ENCODE measurements at places on chromosomes 5 and 9. TPM values are rescaled to one million over a fixed set of nuclear protein-coding genes. Genes with fewer than 3 reads are reported as not detected.

Gene SGCD
- 5.4 TPM for polyA plus RNA-seq

Gene GCNT4
- polyA plus RNA-seq, result 16.0 TPM

Gene SPINK6
- not detected for polyA plus RNA-seq

Gene SIGMAR1
- polyA plus RNA-seq, result 49.5 TPM

Gene SNCAIP
- polyA plus RNA-seq, result 19.9 TPM

Gene SAP30L
- 51.6 TPM for polyA plus RNA-seq

DNA sequence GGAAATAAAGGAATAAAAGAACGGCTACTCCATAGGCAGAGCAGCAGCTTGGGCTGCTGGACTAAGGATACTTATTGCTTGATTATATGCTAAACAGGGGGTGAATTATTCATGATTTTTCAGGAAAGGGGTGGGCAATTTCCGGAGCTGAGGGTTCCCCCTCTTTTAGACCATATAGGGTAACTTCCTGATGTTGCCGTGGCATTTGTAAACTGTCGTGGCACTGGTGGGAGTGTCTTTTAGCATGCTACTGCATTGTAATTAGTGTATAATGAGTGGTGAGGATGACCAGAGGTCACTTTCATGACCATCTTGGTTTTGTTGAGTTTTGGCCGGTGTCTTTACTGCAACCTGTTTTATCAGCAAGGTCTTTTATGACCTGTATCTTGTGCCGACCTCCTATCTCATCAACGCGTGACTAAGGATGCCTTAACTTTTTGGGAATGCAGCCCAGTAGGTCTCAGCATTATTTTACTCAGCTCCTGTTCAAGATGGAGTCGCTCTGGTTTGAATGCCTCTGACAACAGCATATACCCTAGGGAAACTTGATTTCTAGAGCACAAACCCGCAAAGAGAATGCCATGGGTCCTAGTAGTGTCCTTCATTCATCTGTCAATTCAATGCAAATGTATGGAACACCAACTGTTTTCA is 47.8 kb upstream of the PWWP2A start:
- DNase-seq, result no peak

GRCh38 chr9:87109231-87109631 is 161.9 kb upstream of the GAS1 start:
- DNase-seq, result no peak

DNA sequence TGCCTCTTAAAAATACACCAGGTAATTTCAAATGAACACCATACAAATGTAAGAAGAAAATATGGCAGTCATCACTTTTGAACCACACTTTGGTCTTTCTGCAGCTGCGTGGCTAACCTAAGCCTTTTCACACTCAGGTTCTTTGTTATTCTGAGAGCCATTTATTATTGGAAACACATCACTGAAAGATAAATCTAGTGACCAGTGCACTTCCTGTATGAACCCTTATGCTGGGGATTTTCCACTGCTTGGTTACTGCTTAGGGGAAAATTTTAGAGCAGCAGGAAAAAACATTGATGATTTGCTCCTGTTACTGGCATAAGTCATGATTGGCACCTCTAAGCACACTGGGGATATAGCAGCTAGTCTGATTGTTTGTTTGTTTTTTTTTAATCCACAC is 58.6 kb upstream of the RANBP3L start:
- DNase-seq, result no peak

DNA sequence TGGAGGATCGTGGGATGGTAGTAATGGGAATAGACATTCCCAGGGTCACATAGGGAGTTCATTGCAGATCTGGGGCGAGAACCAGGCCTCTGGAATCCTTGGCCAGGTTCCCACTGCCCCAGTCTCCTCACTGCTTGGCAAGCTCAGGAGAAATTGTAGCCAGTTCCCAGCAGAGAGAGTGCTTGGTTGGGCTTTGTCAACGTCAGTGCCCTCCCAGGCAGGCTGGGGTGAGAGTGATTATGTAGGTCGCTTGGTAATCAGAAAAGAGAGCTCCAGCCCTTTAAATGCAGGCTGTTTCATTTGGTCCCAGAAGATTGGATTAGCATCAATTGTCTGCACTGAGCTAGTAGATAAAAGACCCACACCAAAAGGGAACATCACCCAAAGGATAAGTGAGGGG is 51.8 kb upstream of the GALNT10 start:
- no peak for DNase-seq

DNA sequence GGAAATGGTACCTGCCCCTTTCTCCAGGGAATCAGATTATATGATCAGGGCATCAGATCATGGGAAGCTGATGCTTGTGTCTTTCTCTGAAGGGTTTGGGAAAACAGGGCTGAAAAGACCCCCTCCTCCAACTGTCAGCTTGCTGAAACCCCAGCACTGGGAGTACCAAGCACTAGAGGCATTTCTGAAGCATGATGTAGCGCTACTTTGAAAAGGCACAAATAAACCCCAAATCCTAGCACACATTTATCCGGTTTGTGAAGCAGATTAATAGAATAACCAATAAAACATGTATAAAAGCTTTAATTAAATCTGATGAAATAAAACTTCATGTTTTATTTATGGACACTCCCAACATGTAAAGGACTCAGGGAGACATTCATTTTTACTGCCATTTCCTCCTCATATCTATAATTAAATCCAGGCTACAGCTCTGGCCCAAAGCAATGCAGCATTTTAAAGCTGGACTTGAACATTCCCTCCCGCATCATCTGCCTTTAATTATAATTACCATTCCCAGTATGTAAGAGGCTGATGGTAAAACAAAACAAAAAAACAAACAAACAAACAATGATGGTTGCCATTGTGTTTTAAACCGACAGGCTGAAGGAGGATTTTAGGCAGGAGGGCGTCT is 298.2 kb upstream of the RFX3 start:
- DNase-seq, result no peak

DNA sequence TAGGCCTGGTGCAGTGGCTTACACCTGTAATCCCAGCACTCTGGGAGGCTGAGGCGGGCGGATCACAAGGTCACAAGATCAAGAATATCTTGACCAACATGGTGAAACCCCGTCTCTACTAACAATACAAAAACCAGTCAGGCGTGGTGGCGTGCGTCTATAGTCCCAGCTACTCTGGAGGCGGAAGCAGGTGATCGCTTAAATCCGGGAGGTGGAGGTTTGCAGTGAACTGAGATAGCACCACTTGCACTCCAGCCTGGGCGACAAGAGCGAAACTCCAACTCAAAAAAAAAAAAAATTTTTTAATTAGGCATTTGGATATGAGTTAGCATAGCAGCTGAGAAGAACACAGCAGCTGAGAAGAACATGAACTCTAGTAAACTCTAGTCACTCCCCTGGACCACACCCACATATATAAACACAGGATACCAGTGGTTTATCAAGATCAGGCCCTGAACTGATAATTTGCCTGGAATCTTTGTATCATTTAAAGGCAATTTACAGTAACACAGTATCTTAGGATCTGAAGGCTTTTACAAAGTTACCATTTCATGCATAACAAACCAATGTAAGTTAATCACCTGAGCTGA is 4.6 kb upstream of the UGCG start:
- no peak for DNase-seq

DNA sequence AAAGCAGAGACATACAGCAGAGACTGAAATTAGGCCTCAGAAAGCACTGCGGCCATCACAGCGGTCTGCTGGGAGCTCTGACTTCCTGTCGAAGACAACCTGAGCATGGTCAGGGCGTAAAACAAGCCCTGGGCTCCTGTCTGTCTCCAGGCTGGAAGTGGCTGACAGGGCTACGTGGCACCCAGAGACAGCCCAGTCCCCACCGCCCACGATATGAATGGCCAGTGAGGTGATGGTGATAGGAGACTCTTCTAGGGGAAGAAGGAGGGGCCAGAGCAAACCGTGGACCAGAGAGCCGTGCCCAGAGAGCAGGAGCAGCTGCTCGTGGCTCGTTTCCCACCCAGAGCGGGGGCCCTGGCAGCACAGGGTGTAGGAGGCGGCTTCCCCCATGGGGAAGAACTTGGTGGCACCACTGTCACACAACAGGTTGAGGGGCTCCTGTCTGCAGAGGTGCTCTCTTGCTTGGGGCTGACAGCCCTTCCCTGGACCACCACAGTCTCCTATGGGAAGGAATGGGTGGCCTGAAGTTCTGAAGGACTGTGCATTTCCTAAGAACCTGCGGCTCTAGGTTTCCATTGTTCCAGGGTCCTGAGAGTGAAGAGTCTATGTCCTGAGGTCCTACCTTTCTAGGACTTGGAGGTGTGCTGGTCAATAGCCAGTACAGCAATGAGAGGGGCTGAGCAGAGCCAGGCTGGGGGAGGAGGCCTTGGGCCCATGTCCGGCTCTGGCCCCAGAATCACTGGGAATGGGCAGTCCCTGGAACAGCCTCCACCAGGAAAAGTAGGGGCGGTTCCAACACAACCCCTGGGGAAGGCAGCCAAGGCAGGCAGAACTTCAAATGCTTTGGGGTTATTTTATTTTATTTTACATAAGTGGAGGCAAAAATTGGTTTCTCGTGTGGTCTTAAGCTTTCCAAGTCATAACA is 56.4 kb downstream of the BARX1 start:
- no peak for DNase-seq

DNA sequence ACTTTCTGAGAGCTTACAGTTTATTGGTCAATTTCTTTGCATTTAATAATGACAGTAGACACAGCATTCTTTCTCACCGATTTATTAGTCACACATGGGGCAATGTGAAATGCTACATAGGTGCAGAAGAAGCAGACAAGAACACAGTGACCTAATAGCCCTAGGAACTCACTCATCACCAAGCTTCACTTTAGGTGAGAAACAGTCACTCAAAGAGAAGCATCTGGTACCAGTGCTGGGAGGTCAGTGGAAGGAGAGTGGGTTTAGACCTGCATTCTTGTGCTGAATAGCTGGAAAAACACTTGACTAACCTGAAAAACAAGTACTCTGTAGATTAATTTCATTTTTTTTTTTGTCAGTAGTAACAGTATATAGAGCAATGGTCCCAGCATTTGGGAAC is 179.6 kb downstream of the GRIA1 start:
- no peak for DNase-seq

DNA sequence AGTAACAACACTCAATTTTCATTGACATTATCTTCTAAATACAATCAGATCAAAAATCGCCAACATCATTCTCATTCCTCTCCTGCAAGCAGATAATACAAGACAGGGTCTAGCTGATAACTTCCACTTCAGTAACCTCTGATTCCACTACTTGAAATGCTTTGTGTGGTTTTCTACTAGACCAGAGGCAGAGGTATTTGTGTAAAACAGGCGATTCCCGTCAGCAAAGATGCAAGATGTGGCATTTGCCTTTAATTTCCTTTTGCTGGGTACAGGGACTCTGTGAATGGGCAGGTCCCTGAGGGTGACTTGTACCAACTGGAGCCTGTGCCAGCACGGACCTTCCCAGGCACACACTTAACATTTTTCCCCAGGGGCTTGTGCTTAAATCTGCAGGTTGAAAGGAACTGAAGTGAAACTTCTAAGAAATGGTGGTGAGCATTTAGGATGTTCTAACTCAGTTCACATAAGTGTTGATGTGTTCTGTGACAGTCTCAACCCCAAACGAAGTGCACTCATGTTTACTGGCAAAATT is 625.5 kb upstream of the WWC1 start:
- DNase-seq, result no peak

DNA sequence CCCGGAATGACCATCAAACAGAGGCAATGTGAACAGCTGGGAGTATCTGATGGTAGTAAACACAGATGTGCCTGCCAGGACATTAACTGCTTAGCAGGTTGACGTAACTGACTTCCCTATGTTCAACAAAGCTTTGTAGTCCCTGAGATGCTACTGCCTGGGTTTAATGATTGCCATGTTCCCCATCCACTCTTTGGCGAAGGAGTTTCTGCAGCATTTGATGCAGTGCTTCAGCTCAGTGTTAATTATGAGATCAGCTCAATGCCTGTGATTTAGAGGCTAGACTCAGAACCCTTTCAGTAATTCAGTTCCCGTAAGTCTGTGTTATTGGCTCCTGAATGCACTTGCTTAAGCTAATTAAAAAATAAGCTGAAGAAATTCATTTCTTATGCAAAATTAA is 547.3 kb upstream of the ZNF608 start:
- DNase-seq, result no peak

DNA sequence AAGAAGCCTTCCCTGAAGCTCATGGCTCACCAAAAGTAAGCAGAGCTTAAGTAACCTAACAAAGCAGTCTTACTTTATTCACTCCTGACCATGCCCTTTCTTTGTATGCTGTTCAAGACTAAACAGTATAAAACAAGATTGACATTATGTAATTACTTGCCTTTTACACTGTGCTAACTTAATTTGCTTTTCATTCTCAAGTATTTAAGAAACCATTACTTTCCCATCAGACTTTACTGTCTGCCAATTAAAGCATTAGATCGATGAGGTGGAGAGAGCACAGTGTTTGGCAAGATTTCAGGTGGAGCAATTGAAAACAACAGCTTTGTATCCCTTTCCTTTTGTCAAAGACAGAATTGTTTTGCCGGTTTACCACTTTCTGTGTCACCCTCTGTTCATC is 98.2 kb downstream of the RORB start:
- no peak for DNase-seq

DNA sequence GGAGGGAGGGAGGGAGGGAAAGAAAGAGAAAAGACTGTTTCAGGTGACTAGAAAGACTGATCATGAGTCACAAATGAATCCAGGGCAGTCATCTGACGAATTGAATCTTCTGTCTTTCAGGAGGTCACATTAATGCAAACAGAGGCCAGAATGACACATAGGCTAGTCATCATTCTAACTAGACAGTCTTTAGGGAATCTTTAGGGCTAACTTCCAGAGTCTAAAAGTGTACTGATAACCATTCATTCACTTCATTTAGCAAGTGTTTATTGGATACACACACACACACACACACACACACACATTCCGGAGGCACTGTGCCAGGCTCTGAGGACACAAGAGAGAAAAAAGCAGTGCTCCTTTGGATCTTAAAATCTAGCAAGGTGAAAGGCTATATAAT is 156.7 kb downstream of the EBF1 start:
- no peak for DNase-seq

DNA sequence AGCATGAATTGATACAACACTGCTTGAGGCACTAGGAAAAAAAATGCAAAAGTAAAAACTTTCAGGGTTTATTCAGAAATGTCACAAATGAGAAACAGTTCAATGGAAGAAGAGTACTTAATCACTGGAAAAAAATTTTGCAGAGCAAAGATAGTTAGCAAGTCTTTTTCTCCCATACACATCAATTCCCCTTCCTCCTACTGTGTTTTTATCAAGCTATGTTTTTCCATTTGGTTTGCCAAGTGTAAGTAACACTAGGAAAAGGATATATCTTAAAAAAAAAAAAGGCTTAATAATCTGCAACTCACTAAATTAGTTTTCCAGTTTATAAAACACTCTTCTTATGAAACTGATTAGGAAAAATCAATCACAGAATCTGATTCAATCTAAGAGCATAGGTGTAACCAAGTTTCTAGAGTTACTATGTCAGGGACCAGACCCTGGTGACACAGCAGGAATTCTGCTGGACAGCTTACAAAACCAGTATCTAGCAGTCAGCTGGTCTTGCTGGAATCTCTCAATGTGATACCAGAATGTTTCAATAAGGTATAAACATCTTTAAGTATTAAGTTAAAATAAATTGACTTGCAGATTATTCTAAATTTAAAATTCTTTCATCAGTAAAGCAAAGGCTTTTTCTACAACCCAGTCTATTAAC is 34.7 kb downstream of the RNF145 start:
- DNase-seq, result no peak
